ENCODE measurements at places on chromosomes 2 and 18.
A peak's percentile ranks its signal among the peaks of the same experiment; 100 is the strongest.

DNA sequence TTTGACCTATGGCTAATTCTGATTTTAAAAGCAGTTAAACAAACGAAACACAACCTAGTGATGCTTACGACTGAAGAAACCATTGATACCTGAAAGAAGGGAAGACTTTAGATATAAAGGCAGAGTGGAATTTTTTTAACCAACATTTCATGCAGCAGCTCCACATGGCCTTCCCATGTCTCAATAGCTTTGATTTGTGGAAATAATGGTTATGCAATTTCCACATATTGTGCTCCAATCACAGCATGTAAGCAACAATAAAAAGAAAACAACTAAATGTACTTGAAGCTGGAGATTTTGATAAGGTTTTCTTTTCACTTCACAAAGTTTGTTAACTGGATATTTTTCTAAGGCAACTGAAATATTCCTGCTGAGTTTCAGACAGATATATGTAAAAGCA is 82.0 kb upstream of the SLC39A10 start:
- no peak for DNase-seq

DNA sequence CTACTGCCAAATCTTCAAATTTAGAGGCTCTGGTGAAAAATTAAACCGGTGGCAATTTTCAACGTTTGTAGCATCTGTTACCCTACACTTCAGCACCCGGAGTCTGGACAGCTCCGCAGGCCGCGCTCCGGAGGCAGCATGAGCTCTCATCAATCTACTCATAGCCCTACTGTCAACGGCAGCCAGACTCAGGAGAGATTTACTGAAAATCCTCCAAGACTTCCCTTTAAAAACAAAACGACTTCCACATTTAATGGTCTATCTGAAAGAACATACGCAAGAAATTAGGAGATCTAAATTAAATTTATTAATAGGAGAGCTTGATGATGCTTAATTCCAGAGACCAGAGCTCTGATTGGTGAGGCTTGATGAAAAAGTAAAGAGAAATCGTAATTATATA is 970 bp upstream of the ADCYAP1 start:
- no peak for DNase-seq

GRCh38 chr18:58863539-58864145 is 1.0 kb upstream of the ZNF532 start:
- DNase-seq: no peak

- no peak for DNase-seq
Observed at GRCh38 chr2:13009027-13009642, 292.4 kb downstream of the TRIB2 start.

GRCh38 chr18:45879681-45880655 is 54.5 kb downstream of the SIGLEC15 start:
- peak; percentile 72 for DNase-seq

DNA sequence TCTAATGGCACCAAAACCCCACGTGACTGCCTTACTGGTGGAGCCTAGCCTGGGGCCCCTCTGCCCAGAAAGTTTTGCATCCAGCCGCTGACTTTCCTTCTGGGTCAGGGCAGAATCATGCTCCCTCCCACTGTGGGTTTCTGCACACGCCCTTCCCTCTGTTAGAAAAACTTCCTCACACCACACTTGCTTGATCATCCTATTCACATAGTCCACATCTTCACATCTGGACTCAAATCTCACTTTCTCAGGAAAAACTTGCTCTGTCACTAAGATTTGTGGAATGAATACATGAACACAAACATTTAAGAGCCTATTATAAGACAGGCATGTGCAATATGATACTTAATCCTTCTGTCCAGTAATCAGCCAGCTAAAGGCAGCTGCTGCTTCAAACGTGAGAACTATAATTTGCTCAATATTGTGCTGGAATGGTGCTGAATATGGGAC is 274.7 kb downstream of the RND3 start:
- no peak for DNase-seq

- no peak for DNase-seq
Observed at GRCh38 chr18:56770873-56771272, 119.7 kb downstream of the WDR7 start.

DNA sequence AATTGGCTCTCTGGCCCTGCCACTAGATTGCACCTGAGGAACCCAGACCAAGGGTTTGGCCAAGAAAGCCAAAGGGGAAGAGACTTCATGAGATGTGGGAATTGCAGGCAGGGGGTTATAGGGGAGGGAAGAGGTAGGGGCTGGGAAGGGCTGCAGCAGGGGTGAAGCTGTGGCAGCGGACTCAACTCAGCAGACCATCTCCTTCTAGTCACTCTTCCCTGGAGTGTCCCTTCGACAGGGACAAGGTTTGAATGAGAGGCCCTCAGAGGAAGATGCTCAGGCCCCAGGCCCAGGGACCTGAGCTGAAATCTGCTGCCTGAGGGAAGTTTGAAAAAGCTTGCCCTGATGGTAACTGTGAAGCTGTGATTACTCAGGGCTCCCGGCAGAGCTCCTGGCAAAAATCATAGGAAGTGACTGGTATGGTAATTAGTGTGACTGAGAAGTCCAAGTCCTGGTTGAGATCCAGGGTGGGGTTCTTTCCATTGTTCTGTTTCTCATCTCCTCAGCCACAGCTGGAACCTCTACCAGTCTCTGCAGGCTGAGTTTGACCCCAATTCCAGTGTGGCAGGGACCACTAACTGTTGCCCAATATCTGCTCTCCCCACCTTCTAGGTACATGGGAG is 300.9 kb downstream of the CYP26B1 start:
- DNase-seq: no peak

- DNase-seq: no peak
Observed at GRCh38 chr18:77035380-77036187, 97.0 kb downstream of the MBP start.

DNA sequence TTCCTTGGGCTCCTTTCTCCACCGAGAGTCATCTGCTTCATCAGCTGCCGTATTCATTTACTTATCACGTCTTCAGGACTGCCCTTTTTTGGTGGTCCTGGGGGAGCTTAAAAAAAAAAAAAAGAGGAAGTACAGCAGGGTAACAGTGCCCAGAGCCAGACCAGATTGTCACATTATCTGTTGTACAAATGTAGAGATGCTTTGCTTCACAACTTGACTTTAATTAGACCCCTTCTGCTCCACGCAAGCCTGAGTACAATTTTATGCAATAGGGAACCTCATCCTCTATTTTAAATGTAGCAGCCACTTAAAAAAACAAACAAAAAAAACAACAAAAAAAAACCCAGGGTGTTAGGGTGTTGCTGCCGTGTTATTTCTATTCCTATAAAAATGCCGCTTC is 128.3 kb downstream of the PRPF40A start:
- DNase-seq: no peak

DNA sequence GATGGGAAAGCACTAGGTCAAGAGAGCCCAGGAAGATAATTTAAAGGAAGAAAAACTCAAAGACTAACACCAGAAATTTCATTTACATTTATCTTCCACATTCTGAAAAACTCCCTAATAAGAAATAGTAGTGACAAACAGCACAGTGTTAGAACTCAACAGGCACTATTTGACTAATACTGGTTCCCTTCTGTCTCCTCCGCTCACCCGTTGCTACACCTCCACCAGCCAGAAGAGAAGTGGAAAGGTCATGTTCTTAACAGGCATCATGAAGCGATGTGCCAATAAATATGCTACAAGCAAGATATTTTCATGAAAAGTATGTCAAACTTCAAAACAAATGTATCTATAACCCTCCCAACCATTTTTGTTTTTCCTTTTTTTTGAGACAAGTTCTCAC is 5.7 kb downstream of the ROCK1 start:
- DNase-seq: no peak

DNA sequence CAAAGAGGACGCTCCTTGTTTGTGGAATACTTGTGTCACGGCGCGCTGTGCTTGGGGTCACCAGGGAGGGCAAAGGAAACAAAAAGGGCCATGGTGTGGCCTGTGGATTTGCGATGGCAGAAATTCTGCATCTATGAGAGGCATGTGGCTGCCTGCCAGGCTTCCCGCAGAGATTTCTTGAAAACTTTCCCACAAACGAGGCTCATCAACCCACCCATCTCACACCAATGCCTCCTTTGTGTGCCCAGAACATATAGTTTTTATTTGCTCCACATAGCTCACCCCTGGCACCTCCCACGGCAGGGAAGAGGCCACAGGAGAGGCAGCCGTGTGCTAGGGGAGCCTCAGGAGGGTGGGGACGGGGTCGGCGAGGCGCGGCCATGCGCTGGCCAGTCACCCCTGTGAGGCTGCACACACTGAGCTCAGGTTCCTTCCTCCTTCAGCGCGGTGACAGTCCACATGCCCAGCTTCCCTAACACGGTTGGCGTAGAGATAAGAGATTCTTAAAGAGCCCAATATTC is 100.3 kb downstream of the MBP start:
- no peak for DNase-seq

GRCh38 chr2:111220962-111221361 is 100.2 kb downstream of the BCL2L11 start:
- no peak for DNase-seq

GRCh38 chr2:172736424-172737174 is 954 bp downstream of the RAPGEF4 start:
- no peak for DNase-seq

GRCh38 chr2:15432642-15433256 is 128.4 kb downstream of the NBAS start:
- DNase-seq: no peak

DNA sequence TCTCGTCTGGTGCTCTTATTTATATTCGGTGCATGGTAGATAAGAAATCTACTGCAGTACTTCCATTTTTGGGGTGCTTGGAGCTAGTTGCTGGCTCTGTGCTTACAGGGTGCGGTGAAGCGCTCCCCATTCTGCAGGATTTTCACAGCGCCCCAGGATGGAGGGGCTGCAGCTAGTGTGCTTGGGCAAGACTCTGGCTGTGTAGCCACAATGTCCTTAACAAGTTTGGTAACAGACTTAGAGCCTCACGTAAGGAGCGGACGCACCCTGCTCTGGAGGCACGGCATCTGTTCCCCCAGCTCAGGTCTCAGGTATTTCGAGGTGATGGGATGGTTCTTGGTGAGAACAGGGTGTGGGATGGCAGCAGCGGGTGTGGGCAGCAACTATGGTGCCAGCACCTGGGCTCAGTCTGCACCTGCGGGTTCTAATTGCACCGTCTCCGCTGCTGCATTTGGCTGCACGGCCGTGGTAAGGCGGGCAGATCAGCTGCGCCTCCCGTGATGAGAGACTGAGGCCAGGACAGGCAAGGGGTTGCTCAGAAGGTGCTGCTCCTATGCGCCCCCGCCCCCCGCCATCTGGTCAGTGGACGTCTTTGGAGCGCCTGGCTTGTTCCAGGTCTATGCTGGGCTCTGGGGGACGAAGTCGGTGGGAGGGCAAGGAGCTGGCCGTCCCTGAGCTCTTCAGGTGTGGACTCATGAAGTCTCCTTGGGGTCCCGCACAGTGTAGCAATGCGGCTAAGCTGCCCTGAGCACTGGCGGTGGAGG is 20.1 kb upstream of the ALLC start:
- no peak for DNase-seq

GRCh38 chr18:24875777-24876176 is 415.3 kb downstream of the HRH4 start:
- no peak for DNase-seq

DNA sequence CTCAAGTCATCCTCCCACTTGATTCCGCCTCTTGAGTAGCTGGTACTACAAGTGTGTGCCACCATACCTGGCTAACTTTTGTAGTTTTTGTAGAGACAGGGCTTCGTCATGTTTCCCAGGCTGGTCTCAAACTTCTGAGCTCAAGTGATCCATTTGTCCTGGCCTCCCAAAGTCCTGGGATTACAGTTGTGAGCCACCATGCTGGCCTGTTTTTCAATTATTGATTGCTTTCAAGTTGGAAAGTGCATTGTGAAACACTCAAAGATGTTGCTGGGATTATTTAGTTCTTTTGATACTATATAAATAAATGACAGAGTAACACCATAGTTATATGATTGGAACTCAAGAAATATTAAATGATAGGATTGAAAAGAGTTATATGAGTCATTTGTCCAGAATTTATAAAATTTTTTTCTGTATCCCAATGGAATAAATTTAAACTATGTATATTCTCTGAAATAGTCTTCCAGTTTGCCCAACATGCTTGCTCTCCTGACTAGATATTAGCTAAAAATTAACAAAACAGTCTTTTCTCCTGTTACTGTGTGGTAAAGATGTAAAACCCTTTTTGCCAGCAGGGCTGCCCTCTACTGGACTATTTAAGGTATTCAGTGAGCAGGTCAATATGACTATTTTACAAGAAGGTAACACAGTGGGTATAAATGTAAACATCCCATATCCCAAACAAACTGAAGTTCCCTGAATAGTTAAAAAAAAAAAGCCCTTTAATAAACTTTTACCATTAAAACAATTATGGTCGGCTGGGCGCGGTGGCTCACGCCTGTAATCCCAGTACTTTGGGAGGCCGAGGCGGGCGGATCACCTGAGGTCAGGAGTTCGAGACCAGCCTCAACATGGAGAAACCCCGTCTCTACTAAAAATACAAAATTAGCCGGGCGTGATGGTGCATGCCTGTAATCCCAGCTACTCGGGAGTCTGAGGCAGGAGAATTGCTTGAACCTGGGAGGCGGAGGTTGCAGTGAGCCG is 42.7 kb downstream of the ACSL3 start:
- DNase-seq: peak; percentile 52

DNA sequence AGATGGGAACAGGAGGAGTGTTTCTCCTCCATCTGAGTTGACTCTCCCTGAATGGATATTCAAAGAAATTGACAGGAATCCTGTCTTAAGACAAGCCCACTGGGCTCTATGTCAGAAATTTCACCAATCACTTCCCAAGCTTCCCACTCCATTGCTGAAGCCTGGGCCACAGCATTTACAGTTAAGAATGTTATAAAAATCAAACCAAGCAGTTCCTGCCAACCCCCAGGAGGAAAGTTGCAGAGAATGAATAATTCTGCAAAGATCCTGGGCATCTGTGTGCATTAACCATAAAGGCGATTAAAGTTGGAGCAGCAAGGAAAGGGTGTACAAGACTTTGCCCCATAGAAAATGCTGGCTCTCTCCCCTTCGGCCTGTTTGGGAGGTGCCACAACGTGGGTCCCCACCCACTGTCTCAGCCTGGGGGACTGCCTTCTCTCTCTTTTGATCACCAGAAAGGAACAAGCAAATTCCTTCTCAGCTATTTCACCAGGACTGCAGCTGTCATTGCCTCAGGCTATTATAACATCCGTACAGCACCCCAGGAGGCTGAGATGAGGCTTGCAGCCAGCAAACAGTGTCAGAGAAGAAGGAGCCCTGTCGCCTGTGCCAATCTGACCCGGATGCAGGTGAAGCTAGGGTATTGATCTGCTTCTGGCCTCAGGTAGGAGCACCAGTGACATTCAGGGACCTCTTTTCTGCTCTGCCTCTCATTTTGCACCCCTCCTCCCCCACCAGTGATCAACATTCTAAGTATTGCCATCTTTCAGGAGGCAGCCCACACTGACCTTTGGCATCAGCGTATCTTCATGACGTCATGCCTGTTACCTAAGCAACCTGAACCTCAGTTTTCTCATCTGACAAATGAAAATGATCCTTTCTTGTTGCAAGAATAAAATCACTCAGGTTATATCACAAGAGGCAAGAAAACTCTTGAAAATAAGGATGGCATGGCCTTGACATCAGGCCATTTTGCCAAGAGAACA is 219.0 kb downstream of the SH3BP4 start:
- DNase-seq: no peak

DNA sequence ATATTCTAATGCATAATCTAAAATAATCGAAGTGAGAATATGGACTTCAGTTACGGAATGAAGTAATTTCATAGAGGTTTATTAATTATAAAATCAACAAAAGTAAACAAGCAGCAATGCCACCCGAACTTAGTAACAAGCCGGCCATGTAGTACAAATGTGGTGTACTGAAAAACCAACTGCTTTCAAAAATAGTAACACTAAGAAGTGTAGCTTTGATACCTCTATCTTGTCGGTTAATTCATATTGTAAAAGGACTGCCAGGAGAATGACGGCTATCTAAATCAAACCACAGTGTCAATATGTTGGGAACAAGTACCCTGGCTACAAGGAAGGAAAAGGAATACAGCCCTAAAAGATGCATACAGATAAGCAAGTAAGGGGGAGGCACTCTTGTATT is 48.5 kb downstream of the WDR33 start:
- no peak for DNase-seq
